Stimulated activated CD4-positive, alpha-beta T cell treated with anti-CD3 and anti-CD28 coated beads, Interleukin-1b, Interleukin-23, amount 100 ng/mL, for 1 hour (primary cell): ENCODE measurements at places on chromosomes 6 and 20.

DNA sequence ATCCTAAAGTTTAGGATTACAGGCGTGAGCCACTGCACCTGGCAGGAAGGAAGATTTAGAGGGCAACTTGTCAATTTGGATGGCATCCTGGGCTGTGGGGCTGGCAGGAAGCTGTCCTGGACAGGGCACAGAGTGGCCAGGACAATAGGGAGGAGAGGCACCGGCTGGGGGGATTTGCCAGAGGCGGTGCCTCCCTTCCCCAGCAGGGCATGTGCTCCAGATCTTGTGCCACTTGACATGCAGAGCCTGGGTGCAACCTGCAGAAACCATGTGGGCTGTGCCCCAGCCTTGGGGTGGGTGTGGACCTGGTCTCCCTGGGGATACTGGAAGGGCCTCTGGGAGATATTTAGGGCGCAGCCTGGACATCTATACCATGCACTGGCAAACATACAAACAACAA lies 58.6 kb upstream of the EEF1A1 start:
- DNase-seq, result no peak

DNA sequence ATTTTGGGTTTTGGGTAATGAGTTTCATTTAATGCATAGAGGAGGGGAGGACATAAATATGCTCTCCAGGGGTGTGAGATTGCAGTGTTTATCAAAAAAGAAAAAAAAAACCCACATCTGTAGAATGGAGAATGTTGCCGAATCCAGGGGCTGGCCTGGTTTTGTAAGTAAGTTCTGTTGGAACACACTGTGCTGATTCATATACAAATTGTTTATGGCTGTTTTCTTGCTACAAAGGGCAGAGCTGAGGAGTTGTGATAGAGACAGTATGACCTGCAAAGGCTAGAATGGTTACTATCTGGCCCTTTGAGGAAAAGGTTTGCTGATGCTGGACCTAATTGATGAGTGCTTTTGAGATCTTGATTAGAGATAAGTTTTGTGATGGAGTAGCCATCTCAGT lies 30.4 kb downstream of the SCAF8 start:
- DNase-seq, result no peak

GRCh38 chr20:34074101-34074760 lies 37.8 kb downstream of the EIF2S2 start:
- no peak for DNase-seq

- DNase-seq, result no peak
Measured at GRCh38 chr6:40523505-40524172, 63.5 kb downstream of the LRFN2 start.

DNA sequence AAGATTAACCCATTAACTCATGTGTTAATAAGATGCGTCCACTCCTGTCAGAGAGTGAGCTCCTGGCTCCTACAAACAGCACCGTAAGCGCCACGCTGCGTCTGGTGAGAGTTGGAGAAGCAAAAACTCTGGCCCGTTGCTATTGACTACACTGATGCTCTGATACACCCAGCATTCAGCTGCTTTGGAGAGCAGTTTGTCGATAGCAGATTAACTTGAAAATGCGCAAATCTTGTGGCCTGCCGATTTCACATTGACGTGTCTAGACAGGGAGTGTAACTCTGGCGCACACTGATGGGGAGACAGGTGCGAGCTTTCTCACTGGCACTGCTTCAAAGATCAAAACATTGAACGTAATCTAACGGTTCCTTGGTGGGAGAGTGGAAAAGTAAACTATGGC lies 151.7 kb upstream of the RPS6KA2 start:
- DNase-seq, result no peak

DNA sequence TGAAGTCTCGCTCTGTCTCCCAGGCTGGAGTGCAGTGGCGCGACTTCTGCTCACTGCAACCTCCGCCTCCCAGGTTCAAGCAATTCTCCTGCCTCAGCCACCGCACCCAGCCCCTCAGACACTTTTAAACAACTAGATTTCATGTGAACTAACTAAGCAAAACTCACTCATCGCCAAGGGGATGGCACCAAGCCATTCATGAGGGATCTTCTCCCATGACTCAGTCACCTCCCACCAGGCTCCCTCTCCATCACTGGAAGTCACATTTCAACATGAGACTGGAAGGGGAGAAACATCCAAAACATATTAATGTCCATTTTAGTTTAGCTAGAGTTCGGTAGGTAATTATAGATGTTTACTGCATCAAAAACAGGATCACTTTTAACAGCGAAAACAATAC lies 95.9 kb upstream of the PRL start:
- no peak for DNase-seq

DNA sequence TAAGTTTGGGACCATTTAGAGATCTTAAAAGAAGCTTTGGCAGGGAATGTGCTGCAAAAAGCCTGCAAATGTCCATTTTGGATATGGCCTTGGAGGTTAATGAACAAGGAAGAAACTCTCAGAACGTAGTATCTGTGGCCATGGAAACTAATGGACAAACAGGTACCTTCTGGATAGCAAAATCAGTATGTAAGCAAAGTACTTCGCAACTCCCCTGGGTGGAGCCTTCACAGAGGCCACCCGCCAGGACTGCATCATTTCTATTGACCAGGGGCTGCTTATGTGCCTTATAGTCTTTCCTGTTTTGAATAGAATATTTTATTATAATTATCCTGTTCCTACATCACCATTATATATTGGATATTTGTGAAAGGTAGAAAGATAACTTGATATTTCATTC lies 510.8 kb upstream of the SYNCRIP start:
- no peak for DNase-seq

- no peak for DNase-seq
Measured at GRCh38 chr6:143614235-143614634, 63.5 kb upstream of the PHACTR2 start.

DNA sequence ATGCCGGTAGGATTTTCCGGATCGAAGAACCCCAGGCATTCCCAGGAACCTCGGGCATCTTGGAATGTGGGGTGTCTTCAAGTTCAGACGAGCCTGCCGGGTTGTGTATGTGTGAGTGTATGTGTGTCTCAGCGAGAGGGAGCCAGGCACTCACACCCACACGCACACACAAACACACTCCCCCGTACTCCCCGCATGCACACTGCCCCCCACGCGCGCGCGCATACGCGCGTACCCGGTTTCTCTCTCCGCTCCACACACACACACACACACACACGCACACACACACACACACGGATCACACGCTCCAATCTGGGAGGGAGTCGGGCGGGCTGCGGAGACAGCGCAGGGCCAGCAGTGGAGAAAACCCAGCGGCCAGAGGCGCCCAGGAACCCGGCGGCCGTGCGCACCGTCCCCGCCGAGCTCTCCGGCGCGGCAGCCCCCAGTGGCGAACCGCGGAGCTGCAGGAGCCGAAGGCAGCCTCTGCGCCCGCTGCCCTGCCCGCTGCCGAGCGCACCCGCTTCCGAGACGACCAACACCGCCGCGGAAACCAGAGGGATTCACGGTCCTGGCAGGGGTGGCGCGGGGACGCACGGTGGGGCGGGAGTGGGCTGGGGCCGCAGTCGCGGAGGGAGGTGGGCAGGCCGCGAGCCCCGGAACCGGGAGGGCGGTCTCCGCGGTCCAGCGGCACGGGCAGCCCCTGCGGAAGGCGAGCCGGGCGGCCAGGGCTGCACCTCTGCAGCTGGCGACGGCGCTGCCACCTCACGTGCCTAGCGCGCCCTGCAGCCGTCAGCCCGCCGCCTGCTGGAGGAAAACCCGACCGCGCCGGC lies at the start of gene LRFN2:
LRFN2 (minus strand) TSS at position 125 of the 830 bp plus-strand sequence.
- DNase-seq, result peak; percentile 14

GRCh38 chr6:125285936-125286335 lies 15.8 kb downstream of the HDDC2 start:
- DNase-seq, result no peak

- DNase-seq, result no peak
Measured at GRCh38 chr6:48111143-48111506, at the start of gene PTCHD4. Gene PTCHD4, minus strand, starts transcription at chr6:48111197. Its CDS starts 42,240 bp downstream, at chr6:48068957.

DNA sequence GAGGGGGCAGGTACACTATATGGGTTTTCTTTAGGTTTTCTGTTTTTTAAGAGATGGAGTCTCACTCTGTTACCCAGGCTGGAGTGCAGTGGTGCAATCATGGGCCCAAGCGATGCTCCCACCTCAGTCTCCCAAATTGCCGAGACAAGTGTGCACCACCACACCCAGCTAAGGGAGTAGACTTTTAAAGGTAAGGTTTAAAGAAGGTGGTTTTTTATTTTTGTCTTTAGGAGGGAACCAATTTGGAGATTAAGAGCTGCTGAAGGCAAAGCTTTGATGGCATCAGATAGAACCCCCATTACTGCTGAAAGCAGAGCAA lies 7.9 kb downstream of the SRSF6 start:
- no peak for DNase-seq

- no peak for DNase-seq
Measured at GRCh38 chr6:106773522-106773921, 144.1 kb downstream of the QRSL1 start.

DNA sequence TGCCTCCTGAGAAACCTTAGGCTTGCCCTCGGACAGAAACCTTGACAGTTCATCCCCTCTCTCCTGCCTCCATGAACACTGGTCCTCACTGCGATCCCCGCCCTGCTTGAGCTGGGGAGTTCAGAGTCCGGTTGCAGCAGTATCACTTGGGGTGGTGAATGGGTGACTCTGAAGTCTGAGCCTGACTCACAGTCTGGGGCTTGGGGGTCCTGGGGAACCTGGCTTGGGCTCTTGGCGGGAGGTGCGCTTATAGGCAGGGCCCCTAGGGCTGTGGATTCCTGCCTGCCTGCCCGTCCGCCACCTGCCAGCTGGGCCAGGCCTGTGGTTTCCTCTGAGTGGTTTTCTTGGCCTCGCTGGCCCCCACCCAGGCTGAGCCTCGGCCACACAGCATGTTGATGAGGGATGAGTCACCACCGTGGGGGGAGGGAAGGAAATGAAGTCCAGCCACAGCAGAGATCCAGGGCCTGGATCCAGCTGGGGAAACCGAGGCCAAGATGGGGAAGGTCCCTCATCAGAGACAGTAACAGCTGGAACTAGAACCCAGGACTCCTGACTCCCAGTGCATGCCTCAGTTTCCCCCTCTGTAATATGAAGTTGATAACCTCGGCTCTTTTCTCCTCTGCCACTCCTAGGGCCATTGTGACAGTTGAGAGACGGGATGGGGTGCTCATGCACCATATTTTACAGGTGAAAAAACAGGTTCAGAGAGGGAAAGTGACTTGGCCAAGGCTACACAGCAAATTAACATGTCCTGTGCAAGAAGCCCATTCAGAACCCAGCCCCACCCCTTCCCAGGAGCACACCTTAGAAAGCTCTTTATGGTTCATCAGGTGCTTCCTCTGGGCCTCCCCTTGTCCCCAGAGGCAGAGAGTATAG lies 9.2 kb downstream of the FOXS1 start:
- no peak for DNase-seq

DNA sequence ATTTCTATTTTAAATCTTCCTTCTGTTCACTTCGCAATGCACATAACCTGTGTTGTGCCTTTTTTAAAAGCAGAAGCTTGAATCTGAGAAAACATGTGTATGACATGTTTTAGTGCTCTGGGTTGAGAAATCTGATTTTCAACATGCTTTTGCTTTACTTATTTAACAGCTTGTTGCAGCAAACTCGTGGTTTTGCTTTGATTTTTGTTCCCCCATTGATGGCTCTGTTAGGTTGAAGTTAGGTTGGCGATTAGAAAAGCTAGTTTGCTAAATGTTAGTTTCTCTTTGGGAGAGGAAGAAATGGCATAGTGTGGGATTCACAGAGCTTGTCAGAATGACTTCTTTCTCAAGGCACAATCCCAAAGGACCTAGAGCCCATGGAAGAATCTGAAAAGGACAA lies 170.8 kb downstream of the TMEM242 start:
- DNase-seq, result no peak
